ENCODE measurements at places on chromosomes 13 and 19.

DNA sequence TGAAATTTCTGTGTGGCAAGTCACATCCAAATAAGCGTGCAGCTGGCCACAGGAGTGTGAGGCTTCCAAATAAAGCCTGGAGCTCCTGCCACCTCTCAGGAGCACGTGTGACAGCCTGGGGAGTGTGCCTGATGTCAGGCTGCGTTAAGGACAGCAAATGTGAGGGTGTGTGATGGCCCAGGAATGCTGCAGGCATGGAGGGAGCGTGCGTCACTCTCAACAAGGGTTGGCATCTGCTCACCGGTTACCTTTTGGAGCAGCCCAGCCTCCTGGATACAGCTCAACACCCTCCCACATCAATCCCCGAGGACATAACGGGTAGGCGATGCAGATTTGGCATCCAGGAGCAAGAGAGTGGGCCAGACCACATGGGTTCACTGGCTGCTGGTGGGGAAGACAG, 19.0 kb downstream of the NUMBL start:
- no peak for DNase-seq

GRCh38 chr13:114053026-114053425, 79.2 kb upstream of the C13orf46 start:
- no peak for DNase-seq

- DNase-seq: no peak
These were observed 6.3 kb upstream of the GPR183 start for GRCh38 chr13:99313501-99313900.

DNA sequence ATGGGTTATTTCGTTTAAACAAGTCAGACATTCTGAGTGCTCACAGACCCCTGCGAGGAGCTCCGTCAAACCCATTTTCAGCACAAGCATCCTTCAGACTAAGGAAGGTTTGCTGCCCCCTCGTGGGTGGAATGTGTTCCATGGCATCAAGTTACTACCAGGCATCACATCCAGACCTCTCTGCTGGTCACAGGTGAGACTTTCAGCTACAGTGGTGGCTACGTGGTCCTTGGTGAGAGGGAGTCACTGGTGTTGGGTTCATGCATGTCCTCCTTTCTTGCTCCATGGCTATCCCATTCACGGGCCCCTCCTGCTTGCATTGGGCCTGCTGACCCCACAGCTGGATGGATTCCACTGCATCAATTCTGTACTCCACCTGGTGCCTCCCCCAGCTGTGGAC, 9.1 kb upstream of the LILRB5 start:
- peak; percentile 88 for DNase-seq

- no peak for DNase-seq
These were observed 4.9 kb downstream of the THAP8 start for GRCh38 chr19:36049080-36049698.

DNA sequence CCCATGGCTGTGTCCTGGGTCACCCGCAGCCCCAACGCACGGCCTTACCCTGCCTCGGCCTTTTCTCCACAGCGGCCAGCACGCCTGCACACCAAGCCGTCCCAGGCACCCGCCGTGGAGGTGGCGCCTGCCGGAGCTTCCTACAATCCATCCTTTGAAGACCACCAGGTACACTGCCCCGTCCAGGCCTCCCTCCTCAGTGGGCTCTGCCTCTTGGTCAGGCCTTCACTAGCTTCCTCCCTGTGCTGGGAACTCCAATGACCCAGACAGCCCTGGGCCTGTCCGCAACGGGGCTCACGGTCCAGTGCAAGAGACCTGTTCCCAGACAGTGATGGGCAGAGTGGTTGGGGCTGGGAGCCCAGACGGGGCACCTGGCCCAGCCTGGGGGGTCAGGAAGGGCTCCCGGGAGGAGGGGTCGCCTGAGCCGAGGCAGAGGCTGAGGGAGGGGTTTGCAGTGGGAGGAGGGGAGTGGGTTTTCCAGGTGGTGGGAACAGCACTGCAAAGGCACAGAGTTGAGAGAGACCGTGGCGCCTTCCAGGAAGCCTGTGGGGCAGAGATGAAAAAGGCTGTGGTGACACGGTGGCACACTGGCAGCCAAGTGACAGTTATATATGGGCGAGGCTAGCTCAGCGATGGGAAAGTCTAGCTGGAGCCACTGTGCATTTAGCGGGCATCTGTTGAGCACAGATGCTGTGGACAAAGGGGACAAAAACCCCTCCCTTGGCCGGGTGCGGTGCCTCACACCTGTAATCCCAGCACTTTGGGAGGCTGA, 7.3 kb downstream of the NOP53 start:
- no peak for DNase-seq

- no peak for DNase-seq
These were observed 2.2 kb downstream of the HIF3A start for GRCh38 chr19:46299004-46299509.

GRCh38 chr19:48290401-48290770, 20.5 kb downstream of the ZNF114 start:
- DNase-seq: peak; percentile 73

DNA sequence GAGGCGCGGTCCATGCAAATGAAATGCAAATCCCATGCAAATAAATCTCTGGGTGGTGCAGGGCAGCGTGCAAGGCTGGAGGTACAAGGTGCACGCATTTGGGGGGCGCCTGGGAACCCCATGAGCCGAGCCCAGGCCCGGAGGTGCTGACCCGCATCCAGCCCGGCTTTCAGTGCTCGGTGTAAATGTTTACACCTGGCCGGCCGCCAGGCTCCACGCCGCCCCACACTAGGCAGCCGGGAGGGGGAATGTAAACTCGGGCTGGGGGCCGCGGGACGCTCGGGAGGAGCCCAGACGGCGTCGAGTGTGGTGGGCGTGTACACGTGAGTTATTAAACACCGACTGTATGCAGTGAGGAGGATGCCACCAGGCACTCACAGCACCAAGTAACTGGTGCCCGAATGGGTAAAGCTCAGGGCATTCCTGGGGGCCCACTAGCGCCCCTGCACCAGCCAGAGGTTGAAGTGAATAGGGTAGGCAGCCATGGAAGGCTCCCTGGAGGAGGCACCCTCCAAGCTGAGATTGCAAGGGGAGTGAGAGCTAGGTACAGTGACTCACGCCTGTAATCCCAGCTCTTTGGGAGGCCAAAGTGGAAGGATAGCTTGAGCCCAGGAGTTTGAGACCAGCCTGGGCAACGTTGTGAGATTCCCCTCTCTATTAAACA, 17.2 kb downstream of the FUT6 start:
- no peak for DNase-seq

- DNase-seq: no peak
These were observed 23.2 kb downstream of the TSSK6 start for GRCh38 chr19:19492026-19492610.

DNA sequence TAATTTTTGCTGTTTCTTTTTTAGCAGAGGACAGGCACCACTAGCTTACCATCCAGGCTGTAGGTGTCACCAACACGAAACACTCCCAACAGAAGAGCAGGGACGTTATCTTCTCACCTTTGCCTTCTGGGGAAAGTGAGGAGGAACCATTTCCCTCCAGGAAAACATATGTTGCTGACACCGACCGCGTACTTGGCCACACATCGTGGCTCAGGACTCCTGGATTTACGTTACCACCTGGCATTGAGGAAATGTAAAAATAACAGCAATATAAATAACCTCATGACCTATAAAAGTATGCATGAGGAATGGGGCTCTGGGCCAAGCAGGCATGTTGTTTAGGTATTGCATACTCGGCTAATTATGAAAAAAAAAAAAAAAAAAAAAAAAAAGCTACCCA, 525.1 kb downstream of the MYO16 start:
- no peak for DNase-seq

GRCh38 chr19:46221981-46222610, 7.4 kb upstream of the IGFL1 start:
- no peak for DNase-seq

DNA sequence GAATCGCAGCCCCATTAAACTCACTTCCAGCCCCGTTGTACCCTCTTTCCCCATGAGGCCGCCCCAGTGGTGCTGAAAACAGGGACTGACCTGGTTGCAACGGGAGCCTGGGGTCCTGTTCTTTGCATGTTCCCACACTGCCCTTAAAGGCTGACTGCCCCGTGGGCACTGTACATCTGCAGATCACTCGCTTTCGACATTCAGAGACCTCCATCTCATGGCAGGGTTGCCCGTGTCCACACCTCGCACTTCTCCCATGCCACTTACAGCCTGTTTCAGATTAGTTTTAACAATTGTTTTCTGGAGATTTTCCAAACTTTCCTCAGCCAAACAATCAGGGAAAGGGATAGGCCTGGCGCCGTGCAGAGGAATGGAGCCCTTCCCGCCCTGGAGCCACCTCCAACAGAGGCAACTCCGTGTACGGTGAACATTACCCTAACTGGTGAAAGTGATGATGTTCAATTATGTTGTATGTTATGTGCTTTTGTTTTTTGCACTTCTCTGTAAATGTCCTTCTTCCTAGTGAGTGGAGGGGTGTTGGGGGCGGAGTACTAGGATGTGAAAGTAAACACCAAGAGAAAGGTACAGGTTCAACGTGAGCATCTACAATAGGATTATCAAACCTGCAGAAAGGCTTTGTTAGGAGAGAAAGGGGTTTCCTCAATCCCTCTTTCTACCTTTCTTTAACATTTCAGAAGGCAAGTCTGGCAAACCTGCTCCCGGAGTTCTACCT, 262.8 kb downstream of the FOXO1 start:
- DNase-seq: no peak

- no peak for DNase-seq
These were observed 350.7 kb downstream of the LMO7 start for GRCh38 chr13:75986818-75987217.

GRCh38 chr13:45063261-45063860, 56.9 kb upstream of the GTF2F2 start:
- no peak for DNase-seq

GRCh38 chr19:41928754-41929535, 696 bp upstream of the ERFL start:
- DNase-seq: no peak

GRCh38 chr19:37718304-37718703, 1.3 kb downstream of the ZNF607 start:
- no peak for DNase-seq

- peak; percentile 94 for DNase-seq
These were observed at the start of gene ZNF473 for GRCh38 chr19:50025794-50026549. ZNF473 (plus strand) TSS chr19:50026005; CDS start chr19:50031083, 5,078 bp downstream.

DNA sequence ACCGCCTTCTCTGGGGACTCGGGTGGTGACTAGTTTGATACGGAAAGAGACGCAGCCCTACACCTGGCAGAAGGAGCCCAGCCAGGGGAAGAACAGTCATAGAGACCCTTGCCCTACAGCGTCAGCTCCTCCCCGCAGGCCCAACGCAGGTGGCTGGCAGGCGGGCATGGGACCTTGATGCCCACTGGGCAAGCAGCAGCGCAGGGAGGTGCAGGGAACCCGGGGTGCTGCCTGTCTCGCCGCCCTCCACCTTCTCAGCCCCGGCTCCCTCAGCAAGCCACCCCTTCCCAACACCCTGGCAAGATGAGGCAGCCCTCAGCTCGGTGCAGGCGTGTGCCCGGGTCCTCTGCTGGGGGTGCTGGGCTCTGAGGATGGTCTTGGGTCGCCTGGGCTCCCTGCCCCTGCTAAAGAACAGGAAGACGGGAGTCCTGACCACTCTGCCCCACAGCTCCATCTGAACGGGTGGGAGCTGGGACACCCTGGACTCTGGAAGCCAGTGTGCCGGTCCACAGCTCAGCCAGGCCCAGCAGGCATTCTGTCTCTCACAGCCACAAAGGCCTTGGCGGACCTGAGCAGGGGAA, 9.0 kb downstream of the MIER2 start:
- DNase-seq: no peak

- DNase-seq: no peak
These were observed 46.5 kb downstream of the DNAJC3 start for GRCh38 chr13:95723438-95723837.

GRCh38 chr19:8030960-8031359, 21.6 kb upstream of the CCL25 start:
- no peak for DNase-seq

DNA sequence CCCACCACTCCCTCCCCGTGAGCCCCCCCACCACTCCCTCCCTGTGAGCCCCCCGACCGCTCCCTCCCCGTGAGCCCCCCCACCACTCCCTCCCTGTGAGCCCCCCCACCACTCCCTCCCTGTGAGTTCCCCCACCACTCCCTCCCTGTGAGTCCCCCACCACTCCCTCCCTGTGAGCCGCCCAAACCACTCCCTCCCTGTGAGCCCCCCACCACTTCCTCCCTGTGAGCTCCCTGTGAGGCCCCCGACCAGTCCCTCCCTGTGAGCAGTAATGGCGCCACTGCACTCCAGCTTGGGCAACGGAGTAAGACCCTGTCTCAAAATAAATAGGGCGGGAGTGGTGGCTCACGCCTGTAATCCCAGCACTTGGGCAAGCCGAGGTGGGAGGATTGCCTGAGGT, 9.9 kb downstream of the ABCA7 start:
- no peak for DNase-seq

DNA sequence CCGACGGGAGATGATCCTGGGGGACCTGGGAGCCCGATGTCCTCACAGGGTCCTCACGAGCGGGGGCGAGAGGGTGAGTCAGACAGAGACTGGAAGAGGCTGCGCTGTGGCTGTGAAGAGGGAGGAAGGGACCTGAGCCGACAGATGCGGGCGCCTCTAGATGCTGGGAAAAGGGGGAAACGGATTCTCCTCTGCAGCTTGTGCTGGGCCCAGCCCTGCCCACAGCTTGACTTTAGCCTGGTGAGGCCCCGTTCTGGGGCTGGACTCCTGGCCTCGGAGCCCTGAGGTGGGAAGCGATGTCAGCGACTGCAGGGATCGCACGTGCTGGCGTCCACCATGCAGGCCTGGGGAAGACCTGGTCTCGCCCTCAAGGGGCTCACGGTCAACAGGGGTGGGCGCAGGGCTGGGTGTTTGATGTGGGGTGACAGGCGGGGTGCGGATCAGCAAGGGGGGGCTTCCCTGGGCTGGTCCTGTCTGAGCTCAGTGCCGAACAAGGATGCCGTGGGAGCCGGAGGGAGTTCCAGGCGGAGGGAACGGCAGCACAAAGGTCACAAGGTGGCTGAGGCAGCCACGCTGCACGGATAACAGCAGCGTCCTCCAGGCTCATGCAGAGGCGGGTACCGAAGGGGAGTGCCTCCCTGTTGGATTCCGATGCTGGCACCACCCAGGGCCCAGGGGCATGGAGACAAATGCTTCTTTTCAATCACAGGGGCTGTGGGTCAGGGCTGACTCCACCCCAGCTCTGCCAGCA, 31.8 kb downstream of the PIP5K1C start:
- no peak for DNase-seq

GRCh38 chr19:15516363-15516762, 8.0 kb downstream of the CYP4F22 start:
- no peak for DNase-seq

Measured in ecto neural progenitor cell (in vitro differentiated cells).